ENCODE measurements at places on chromosomes 11 and 22.

GRCh38 chr11:75715688-75716087 is 1.9 kb upstream of the MOGAT2 start:
- DNase-seq = no peak

GRCh38 chr11:85863855-85864254 is 8.7 kb downstream of the CCDC83 start:
- DNase-seq = no peak

- no peak for DNase-seq
These were observed 114.3 kb upstream of the CSNK2A3 start for GRCh38 chr11:11467312-11467711.

GRCh38 chr22:40004836-40005235 is 10.1 kb downstream of the FAM83F start:
- no peak for DNase-seq

GRCh38 chr11:64851831-64852351 is 7.4 kb upstream of the CDC42BPG start:
- no peak for DNase-seq

- DNase-seq = no peak
These were observed 206.5 kb downstream of the CTTN start for GRCh38 chr11:70604630-70605467.

DNA sequence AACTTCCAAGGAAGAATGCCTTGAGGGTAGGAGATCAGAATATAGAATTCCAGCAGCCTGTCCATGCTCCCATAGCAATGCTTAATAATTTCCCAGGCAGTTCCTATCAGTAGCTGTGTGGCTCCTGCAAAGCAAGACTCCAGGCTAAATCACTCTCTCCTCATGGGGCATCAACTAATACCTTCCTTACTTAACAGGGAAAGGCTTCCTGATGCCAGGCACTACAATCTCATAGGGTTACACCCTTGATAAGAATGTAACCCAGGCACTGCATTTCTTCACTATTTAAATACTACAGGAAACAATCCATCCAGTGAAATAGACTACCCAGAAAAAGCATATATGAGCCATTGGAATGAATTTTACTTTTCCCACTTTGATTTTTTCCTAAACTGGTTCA is 615.0 kb upstream of the ARHGAP42 start:
- no peak for DNase-seq

- DNase-seq = no peak
These were observed 67.0 kb downstream of the SHANK2 start for GRCh38 chr11:71185411-71185810.

DNA sequence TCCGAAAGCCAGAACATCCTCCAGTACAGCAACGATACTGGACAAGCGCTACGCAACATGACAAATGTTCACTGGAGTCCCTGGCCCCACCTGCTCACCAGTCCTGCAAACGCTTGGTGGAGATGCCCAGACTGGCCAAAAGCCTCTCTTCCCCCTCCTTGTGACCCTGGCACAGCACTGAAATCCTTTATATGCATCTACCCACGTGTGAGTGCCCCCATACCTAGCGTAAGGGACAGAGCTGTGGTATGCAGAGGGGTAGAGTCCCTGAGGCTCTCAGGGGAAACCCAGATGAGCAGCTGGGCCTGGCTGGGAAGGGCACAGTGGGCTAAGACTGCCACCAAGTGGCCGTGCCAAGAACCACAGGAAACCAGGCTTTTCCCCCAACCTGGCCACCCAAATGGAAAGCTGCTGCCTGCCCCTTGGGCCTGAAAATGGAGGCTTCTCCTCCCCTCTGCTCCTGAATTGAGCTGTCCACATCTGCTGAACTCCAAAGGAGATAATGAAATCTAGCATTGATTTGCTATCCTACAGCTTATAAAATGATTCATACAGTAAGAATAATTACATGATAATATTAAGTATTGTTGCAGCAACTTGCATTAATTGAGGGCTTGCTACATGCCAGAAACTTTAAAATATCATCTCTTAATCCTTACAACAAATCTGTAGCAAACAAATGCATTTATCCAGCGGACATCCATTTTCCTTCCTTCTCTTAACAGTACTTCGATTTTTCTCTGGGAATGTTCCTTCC is 24.8 kb upstream of the TTC12 start:
- DNase-seq = peak; percentile 78

- peak; percentile 83 for DNase-seq
These were observed at the start of gene DAGLA for GRCh38 chr11:61679893-61680621. TSS of gene DAGLA (plus strand) at chr11:61680391. CDS start at chr11:61720156, 39,765 bp downstream.

DNA sequence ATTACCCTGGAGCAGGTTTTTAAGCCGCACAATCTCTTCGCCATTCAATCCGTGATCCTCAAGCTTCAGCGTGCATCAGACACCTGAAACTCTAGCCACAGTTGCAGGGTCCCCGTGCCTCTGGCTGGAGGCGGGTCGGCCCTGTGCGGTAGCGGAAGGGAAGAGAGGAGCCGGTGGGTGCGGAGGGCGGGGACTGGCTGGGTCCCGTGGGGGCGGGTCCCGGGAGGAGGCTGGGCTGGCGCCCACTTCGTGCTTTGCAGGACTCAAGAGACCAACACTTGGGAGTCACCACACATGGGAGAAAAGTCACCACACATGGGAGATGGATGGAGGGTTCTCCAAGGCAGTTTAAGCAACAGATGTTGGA is 772 bp downstream of the C22orf15 start:
- DNase-seq = peak; percentile 23

DNA sequence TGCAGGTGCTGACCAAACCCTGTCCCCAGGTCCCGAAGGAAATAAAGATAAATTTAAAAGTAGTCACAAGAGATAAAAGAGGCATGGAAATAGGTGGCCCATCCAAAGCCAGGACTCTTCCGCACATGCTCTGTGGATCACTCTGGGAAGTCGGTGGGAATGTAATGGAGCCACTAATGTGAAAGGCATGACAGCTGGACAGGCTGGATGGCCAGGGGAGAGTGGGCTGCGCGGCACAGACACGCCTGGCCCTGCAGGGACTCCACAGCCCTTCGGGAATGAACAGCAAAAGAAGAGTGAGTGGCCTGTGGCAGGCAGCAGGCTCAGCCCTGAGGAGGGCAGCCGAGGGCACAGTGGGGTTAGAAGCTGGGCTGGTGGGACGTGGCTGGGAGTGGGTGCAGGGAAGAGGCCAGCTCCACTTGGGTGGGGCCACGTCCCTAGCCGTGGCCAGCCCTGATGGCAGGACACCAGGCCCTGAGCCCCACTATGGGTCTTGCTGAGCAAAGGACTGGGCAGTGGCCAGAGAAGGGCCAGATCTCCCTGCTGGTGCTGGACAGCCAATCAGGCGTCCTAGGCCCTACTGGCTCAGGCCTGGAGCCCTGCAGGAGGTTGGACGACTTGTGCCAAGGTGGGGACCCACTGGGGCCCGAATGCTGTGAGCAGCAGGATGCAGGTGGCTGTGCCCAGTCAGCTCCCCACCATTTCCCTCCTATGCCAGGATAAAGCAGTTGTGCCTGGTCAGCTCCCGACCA is 31.3 kb upstream of the GNB1L start:
- no peak for DNase-seq

GRCh38 chr11:19605520-19606371 is 106.9 kb upstream of the NAV2 start:
- DNase-seq = no peak

DNA sequence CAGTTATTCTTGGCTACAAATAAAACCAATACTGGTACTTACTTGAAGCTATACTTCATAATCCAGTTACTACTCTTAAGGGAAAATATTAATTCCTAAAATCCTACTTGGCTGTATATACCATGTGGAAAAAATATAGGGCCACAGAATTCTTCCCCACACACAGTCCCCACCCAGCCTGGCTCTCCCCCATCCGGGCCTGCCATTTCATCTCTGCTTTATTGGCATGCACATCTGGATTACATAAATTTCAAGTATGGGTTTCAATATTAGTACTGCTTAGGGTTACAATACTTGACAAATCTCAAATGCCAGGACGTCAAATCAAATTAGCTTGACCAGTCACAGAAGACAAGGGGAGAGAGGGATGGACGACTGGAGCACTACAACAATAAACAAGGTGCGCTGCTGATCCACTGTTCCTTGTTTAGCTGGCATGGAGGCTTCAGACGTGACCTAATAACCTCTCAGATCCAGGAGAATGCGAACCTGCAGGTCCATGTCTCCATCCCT is 81.4 kb downstream of the ABTB2 start:
- DNase-seq = no peak

DNA sequence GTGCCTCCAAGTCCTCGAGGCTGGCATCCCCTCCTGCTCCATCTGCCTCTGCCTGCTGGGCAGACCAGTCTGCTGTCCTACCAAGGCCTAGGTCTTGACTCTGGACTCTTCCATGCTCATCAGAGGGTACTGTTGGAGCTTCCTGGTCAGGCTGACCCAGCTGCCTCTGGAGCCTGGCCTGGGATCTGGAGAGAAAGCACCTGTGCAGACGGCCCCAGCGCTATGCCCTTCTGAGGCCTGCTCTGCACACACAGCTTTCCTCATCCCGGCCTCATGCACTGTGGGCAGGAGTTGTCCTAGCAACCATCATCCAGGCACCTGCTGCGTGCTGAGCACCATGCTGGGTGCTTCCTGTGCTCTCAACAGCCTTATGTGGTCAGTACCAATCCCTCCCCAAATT is 70.8 kb downstream of the CDKN1C start:
- no peak for DNase-seq

GRCh38 chr11:10514709-10515108 is 26.3 kb downstream of the RNF141 start:
- DNase-seq = no peak

GRCh38 chr11:66121466-66121865 is 51.4 kb downstream of the PACS1 start:
- no peak for DNase-seq

- no peak for DNase-seq
These were observed 143.1 kb upstream of the MPPED2 start for GRCh38 chr11:30729187-30729713.

DNA sequence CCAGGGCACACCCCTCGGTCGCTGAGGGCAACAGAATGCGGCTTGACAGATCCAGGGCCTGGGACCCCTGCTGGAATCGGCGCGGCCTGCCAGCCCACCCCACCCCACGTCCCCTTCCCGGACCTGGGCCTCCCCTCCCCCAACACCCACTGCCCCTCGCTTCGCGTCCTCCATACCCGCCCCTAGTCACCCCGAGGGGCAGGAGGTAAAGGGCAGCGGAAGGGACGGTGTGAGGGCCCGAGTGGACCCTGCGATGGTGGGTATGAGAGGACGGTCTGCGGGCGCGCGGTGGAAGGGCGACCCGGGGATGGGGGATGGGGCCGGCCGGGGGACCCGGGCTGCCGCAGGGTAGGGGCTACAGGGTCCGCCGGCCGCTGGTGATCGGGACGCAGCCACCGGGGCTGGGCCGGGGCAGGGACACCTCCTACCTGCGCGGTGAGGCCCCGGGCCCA is 311 bp downstream of the APBB1 start:
- peak; percentile 20 for DNase-seq

- peak; percentile 67 for DNase-seq
These were observed 1.2 kb upstream of the TYMP start for GRCh38 chr22:50530877-50531545.

- no peak for DNase-seq
These were observed at the start of gene CRYAB for GRCh38 chr11:111911563-111912401. TSS of gene CRYAB (minus strand) at chr11:111911770. CDS start at chr11:111911724, 46 bp downstream.

DNA sequence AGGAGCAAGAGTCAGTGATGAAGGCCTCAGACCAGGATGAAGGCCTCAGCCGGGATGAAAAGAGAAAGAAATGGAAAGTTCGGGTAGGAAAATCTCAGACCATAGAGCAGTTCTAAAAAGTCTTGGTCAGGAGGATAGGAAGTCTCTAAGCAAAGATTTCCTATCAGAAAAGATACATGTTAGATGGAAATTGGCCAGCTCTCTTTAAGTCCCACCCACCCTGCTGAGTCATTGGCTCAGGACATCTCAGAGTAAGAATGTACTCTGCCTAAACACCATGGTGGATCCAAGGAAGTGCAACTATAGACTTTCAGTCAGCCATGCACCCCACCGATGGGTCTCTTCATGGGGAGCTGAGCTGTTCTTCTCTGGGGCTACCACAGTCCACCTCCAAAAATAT is 4.4 kb downstream of the OR8B3 start:
- no peak for DNase-seq
